ENCODE measurements at places on chromosomes 2 and 18.

- DNase-seq, result no peak
These were observed 60.1 kb upstream of the LRRTM1 start for GRCh38 chr2:80364524-80365212.

- no peak for DNase-seq
These were observed 157.1 kb downstream of the GALNT3 start for GRCh38 chr2:165636959-165637358.

DNA sequence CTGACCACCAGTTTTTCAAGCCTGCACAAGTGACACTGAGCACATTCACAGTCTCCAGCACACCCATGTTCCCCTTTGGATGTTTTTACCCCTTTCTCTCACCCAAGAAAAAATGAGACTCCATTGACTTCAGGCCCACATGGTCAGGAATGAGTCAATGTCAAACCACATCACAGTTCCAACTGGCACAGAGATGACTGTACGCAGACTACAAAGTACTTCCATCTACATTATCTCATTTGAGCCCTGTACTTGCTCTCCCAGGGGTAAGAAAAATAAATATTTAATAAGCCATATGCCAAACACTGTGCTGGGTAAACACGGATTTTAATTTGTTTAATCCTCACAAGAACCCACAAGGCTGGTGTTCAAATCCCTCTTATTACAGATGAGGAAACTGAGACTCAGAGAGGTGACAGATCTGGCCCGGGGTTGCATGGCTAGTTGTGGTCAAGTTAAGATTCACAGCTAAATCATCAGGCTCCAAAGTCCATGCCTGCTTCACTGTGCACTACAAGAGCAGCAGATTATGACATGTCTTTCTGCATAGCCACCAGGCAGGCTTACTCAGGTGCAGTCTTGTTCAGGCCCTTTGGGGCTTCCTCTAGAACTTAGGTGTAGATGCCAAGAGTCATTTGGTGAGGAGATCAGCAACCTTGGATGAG, 106.1 kb downstream of the TXNL1 start:
- peak; percentile 18 for DNase-seq

- no peak for DNase-seq
These were observed 24.2 kb upstream of the BZW1 start for GRCh38 chr2:200787351-200788120.

DNA sequence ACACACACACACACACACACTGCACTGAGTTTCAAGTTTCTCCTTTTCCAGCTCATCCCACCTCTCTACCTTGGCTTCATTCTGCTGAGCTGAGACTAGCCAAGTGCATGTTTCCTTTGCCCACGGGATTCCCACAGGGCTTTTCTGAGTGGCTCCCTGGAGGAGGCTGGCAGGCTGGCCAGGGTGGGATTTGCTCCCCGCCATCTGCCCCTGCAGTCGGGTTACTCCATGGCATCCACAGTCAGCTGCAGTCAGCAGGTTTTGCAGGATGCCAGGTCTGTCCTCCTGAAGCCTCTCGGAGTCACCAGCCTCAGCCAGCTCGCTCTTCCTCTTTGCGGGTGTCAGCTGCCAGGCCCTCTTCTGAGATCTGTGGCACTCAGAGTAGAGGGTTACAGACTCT, 783.7 kb upstream of the SOX11 start:
- DNase-seq, result no peak

GRCh38 chr2:24456599-24457556, 34.2 kb upstream of the NCOA1 start:
- peak; percentile 11 for DNase-seq

DNA sequence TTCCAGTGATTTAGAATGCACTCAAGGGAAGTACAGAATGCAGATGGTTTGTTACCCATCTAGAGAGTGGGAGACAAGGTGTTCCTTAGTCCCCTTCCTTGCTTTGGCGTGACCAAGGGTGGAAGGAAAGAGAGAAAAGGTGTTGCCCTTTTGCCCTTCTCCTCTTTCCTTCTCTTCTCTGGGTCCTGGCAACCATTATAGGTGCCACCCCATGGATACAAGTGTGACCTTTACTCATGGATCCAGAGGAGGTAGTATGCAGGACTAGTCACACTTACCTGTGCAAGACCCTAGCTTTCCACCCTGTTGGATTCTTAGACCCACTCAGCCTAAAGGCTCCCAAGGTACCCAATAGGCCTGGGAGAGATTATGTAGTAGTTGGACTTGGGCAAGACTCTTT, 11.6 kb upstream of the RBFA start:
- DNase-seq, result no peak

DNA sequence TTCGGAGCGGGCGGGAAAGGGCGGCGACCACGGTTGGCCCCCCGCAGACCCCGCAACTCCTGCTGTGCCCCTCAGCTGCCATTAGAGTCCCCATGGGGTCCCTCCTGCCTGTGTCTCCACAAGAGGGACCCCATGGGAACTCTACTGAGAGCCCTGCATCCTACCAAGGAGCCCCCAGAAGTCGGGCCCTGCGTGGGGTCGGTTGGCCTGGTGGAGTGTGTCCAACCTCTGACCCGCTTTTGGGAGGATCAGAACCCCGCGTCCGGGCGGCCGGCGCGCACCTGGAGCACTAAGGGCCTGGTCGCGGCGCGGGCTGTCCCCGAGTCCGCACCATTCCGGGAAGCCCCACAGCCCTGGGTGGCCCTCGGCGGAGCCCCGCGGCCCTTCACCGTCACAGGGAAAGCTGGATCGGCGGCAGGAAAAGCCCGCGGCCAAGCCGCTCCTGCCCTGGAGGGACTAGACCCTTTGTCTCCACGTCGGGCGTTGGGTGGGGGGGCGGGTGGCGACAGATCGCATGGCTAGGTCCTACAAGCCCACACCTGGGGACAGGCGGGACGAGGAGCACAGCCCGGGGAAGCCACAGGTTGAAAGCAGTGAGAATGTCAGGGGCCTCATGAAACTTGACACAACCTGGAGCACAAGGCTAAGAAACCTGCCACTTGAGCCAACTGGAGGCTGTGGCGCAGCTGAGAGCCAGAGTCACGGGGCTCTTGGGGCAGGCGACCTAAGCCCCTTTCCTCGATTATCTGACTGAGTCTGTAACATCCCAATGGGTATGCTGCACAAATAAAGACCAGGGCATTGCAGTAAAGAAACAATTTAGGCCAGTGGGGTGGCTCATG, 11.2 kb upstream of the CXXC1 start:
- DNase-seq, result no peak

- DNase-seq, result peak; percentile 60
These were observed 138.0 kb downstream of the CTIF start for GRCh38 chr18:48676756-48677368.

DNA sequence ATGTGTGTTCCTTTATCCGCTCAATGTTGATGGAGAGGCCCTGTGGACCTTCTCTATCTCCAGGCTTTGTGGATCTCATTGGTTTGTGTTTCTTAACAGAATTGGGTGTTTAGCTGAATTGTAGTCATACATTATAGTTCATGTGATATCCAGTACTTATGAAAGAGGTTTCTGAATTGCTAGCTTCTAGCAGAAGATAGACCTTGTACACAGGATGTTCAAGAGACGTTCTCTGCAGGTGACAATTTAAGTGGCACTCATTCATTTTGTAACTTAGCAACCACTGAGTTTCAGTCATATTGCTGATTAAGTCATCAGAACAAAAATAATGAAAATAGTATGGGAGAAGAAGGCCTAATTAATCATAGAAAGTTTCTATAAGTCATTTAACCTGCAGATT, 279.2 kb downstream of the ALPK2 start:
- no peak for DNase-seq

DNA sequence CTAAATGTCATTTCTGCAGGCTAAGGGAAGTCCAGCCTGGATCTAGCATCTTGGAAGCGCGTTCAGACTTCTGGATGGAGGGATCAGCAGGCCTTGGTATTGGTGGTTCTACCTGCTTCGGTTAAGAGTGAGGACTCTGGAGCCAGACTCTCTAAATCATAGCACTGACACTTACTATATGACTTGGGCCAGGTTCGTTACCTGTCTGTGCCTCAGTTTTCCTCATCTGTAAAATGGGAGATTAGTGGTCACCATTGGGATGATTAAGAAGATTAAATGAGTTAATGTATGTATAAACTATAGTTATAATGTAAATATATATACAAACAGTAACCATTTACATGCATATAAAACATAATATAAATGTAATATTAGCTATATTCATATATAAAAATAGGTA, 995 bp upstream of the ICOS start:
- DNase-seq, result no peak

- DNase-seq, result no peak
These were observed 67.0 kb downstream of the SLC66A2 start for GRCh38 chr18:79884294-79884962.

GRCh38 chr18:45731716-45732115, 7.7 kb downstream of the SLC14A1 start:
- no peak for DNase-seq
